ENCODE measurements at places on chromosomes 12 and 14. TPM values are rescaled to one million over a fixed set of nuclear protein-coding genes. Genes with fewer than 3 reads are reported as not detected.

The TAS2R30 gene
- 4.4 TPM for total RNA-seq

The PPP2R3C gene
- 19.2 TPM for total RNA-seq

The LTB4R2 gene
- 20.0 TPM for total RNA-seq

The KRT83 gene
- total RNA-seq: not detected

DNA sequence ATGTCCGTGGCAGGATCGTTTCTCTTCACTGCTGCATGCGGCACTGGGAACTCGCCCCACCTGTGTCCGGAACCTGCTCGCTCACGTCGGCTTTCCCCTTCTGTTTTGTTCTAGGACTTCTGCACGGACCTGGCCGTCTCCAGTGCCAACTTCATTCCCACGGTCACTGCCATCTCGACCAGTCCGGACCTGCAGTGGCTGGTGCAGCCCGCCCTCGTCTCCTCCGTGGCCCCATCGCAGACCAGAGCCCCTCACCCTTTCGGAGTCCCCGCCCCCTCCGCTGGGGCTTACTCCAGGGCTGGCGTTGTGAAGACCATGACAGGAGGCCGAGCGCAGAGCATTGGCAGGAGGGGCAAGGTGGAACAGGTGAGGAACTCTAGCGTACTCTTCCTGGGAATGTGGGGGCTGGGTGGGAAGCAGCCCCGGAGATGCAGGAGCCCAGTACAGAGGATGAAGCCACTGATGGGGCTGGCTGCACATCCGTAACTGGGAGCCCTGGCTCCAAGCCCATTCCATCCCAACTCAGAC is 1.2 kb downstream of the FOS start:
- DNase-seq: no peak
